ENCODE measurements at places on chromosomes 1 and 21.

DNA sequence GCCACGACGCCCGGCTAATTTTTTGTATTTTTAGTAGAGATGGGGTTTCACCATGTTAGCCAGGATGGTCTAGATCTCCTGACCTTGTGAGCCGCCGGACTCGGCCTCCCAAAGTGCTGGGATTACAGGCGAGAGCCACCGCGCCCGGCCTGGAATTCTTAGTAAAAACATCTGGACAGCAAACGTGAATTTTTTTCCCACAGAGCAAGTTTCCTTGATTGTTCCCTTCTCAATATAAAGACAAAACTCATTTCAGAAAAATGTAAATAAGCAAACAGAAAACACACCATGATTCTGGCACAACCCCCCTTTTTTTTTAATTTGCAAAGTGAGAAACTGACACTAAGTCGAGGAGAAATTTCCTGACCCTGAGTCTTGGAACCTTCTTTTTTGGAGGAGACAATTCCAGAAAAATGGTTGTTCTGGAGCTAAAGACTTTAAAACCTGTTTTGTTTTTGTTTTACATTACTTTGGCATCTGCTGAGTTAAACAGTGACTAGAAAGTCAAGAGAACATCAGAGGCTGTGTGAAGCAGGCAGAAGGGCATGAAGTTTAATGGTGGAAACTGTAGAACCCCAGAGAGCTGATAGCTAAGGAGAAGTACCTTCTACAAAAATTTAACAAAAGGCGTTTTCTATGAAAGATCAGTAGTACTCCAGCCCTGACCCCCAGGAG, 10.3 kb upstream of the HMGCS2 start:
- H3K4me3 ChIP-seq = no peak overlapping the region
- H3K27me3 ChIP-seq = peaks cover 14% of the 10 kb centered on the region
- DNase-seq = no peak
- no peak overlapping the region for H3K27ac ChIP-seq
- H3K4me1 ChIP-seq = no peaks in the 10 kb centered on the region

GRCh38 chr1:73781251-73781650, 416.7 kb downstream of the LRRIQ3 start:
- DNase-seq = no peak
- H3K4me1 ChIP-seq = no peaks in the 10 kb centered on the region
- H3K4me3 ChIP-seq = no peak overlapping the region

- H3K4me1 ChIP-seq = no peaks in the 10 kb centered on the region
- no peaks in the 10 kb centered on the region for H3K36me3 ChIP-seq
- no peak for DNase-seq
- no peak overlapping the region for H3K27ac ChIP-seq
These were observed 247.5 kb downstream of the USH2A start for GRCh38 chr1:216175714-216176113.

DNA sequence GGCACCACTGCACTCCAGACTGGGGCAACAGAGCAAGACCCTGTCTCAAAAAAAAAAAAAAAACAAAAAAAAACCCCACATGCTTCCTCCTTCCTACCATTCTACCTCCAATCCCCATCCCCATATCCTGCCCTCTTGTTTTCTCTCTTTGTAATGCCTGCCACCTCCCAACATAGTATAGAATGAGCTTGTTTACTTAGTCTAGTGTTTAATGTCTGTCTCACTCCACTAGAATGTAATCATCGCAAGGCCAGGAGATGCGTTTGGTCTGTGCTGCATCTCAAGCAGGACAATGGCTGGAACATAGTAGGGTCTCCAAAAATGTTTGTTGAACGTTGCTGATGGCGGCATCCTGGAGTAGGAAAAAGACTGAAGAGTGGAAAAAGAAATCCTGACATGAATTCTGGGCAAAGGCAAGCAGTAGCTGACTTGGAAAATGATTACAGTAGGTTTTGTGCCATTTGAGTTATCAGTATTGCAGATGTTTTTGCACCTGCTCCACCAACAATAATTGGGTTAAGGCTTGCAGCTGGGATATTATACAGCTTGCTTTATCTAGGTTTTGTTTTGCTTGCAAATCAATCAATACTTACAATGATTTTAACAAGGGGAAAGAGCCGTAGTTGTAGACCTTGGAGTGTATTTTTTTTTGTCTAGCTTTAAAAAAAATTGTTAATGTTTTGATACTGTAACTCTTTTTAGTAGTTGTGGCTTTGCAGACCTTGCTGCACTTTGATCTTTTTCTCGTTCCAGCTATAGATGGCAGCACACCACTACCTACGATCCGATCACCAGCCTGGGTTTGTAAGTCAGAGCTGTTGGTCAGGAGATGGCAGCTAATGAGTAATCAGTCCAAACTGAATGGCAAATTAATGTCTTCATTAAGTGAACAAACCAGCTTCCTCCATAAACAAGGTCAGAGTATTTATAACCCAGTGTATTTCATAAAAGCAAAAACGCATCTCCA, 62.4 kb downstream of the BACH1 start:
- H3K36me3 ChIP-seq = peaks cover 55% of the 10 kb centered on the region
- H3K4me1 ChIP-seq = peaks cover 9% of the 10 kb centered on the region
- no peak overlapping the region for H3K4me3 ChIP-seq

GRCh38 chr1:114231301-114231700, 77.6 kb upstream of the SYT6 start:
- no peak overlapping the region for H3K27ac ChIP-seq
- peaks cover 6% of the 10 kb centered on the region for H3K4me1 ChIP-seq
- H3K27me3 ChIP-seq = peaks cover 10% of the 10 kb centered on the region
- no peak for DNase-seq

DNA sequence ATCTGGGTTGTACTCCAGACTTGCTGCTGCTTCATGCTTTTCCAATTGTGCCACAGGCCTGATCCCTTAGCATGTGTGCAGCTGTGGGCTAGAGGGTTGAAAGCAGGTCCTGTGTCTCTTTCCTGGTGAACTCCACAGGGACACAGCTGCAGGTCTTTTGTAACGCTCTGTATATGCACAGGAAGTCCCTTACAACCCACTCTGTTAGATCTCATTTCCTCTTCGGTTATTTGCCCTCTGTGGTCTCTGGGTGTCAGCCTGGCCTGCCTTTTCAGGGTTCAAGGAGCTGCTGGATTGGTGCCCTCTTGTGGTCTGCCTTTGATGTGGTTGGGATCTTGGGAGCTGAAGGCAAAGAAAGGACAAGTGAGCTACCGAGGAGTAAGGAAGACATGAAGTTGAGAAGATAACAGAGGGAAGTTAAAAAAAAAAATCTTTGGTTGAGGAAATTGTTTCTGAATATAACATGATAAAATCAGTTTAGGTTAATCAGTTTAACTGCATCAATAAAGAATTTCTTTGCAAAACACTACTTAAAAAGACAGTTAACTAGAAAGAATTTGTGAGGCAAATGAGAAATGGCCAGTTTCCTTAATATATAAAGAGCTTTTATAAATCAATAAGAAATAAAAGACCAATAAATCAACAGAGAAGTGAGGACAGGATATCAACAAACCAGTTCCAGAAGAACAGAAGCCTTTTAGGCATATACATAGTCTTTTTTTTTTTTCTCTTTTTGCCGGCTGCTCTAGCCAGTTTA, 44.1 kb downstream of the UCK2 start:
- H3K36me3 ChIP-seq = peaks cover 10% of the 10 kb centered on the region
- H3K4me1 ChIP-seq = peaks cover 44% of the 10 kb centered on the region
- peak overlapping the region; percentile 74 for H3K27ac ChIP-seq
- peak; percentile 64 for DNase-seq
- peak overlapping the region; percentile 53 for H3K4me3 ChIP-seq
- H3K27me3 ChIP-seq = no peaks in the 10 kb centered on the region

GRCh38 chr1:87918398-87918797, 589.7 kb downstream of the LMO4 start:
- H3K36me3 ChIP-seq = no peaks in the 10 kb centered on the region
- no peak overlapping the region for H3K27ac ChIP-seq
- no peak for DNase-seq
- no peaks in the 10 kb centered on the region for H3K4me1 ChIP-seq
- H3K4me3 ChIP-seq = no peak overlapping the region

DNA sequence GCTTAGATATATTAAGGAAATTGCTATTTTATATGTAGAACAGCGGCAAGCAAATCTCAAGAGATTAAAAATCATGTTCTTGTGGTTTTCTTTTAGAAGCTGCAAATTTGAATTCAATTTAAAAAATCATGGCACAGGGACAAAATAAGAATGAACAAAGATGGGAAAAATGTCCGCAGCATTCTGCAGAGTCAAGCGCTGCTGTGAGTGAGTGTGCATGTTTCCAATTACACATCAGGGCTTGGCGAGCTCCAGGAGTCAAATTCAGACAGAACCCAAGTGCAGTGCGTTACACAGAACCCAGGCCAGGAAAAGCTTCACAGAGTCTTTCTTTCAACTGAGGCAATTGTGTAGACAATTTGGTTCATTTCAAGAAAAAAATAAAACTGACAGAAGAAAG, 33.3 kb upstream of the ERG start:
- H3K4me3 ChIP-seq = no peak overlapping the region
- H3K27me3 ChIP-seq = no peaks in the 10 kb centered on the region
- no peaks in the 10 kb centered on the region for H3K4me1 ChIP-seq
- no peak for DNase-seq
- no peaks in the 10 kb centered on the region for H3K36me3 ChIP-seq

DNA sequence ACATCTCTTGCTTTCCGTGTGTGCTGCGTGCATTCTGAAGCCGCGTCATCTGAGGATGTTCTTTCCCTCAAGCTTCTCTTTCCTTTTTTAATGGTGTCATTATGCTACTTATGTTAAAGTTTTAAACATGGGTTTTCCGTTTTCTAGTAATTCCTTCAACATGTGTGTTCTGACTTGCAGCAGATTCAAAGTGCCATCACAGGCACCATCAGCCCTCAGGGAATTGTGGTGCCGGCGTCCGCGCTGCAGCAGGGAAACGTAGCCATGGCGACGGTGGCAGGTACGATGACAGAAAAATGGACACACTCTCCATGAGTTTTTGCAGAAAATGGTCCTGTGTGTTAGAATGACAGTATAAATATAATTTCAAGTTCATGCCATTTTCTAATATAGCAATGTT, 42.4 kb downstream of the PKNOX1 start:
- DNase-seq = no peak
- no peak overlapping the region for H3K27ac ChIP-seq
- peaks cover 61% of the 10 kb centered on the region for H3K36me3 ChIP-seq
- no peaks in the 10 kb centered on the region for H3K27me3 ChIP-seq
- H3K4me1 ChIP-seq = peaks cover 22% of the 10 kb centered on the region

- peak; percentile 61 for DNase-seq
- peak overlapping the region; percentile 71 for H3K4me3 ChIP-seq
- no peaks in the 10 kb centered on the region for H3K27me3 ChIP-seq
- H3K27ac ChIP-seq = peak overlapping the region; percentile 93
- peaks cover 74% of the 10 kb centered on the region for H3K4me1 ChIP-seq
- H3K36me3 ChIP-seq = no peaks in the 10 kb centered on the region
These were observed 64.8 kb upstream of the BACH1 start for GRCh38 chr21:29233611-29234540.

- no peaks in the 10 kb centered on the region for H3K36me3 ChIP-seq
- no peak for DNase-seq
- H3K27me3 ChIP-seq = peaks cover 83% of the 10 kb centered on the region
- H3K4me1 ChIP-seq = peaks cover 46% of the 10 kb centered on the region
These were observed 3.5 kb downstream of the GRHL3 start for GRCh38 chr1:24322470-24323177.

- no peaks in the 10 kb centered on the region for H3K36me3 ChIP-seq
- H3K27me3 ChIP-seq = peaks cover 44% of the 10 kb centered on the region
- no peak for DNase-seq
- H3K4me3 ChIP-seq = no peak overlapping the region
These were observed 10.4 kb upstream of the CDK18 start for GRCh38 chr1:205494115-205494514.

GRCh38 chr1:239061770-239062169, 324.6 kb upstream of the CHRM3 start:
- no peaks in the 10 kb centered on the region for H3K36me3 ChIP-seq
- H3K4me1 ChIP-seq = no peaks in the 10 kb centered on the region
- no peak overlapping the region for H3K27ac ChIP-seq
- H3K27me3 ChIP-seq = no peaks in the 10 kb centered on the region
- no peak for DNase-seq

Data from stimulated activated naive B cell treated with anti-CD40 and anti-IgM and Interleukin-4, amounts not matched to agents 10 μg/mL and 1 μg/mL and 100 μg/mL, for 72 hours (primary cell).